ENCODE measurements at places on chromosomes 3 and 15.
A peak's percentile ranks its signal among the peaks of the same experiment; 100 is the strongest.

GRCh38 chr3:129650256-129650872, 43.9 kb upstream of the PLXND1 start:
- DNase-seq: peak; percentile 34

DNA sequence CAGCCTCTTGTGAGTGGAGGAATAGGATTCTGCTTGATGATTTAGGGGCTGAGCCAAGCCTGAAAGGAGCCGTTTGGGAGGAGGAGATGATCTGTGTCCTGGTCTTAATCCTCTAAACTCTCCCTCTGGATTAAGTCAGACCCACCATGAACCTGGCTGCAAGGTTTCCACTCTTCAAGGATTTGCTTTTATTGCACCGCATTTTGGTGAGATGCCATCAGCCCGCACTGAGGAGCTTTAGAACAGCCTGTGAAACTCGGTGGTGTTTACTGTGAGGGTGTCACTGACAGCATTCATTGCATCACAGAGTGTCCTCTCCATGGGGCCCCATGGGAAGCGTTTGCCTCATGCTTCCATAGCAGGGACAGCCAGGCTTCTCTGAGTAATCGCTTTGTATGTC, 59.2 kb downstream of the EPHB1 start:
- no peak for DNase-seq

DNA sequence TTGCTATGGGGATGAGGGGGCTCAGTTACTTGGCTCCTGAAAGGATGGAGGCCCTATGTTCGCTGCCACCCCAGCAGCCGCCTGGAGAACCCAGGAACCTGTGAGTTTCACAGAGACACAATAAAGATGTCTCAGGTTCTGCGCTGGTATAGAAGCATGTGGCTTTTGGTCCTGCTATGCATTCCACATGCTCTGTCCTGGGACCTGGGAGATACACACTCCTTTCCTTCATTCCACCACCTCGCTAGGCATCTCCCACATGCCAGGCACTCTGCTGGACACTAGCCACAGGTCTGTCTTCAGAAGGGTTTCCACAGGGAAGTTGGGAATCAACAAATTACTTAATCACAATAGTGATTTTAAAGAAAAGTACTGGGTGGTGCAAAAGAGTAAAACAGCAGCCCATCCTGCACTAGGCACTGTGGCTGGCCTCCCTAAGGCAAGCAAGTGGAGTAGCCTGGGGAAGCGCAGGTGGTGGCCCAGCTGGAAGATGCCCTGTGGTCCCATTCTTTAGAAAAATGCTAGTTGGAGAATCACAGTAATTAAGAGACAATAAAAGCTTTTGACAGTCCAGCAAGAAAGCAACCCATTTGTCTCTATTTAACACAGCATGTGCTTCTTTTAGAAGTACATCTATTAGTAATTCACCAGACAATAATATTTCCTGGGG, 408.9 kb upstream of the WNT5A start:
- DNase-seq: no peak

DNA sequence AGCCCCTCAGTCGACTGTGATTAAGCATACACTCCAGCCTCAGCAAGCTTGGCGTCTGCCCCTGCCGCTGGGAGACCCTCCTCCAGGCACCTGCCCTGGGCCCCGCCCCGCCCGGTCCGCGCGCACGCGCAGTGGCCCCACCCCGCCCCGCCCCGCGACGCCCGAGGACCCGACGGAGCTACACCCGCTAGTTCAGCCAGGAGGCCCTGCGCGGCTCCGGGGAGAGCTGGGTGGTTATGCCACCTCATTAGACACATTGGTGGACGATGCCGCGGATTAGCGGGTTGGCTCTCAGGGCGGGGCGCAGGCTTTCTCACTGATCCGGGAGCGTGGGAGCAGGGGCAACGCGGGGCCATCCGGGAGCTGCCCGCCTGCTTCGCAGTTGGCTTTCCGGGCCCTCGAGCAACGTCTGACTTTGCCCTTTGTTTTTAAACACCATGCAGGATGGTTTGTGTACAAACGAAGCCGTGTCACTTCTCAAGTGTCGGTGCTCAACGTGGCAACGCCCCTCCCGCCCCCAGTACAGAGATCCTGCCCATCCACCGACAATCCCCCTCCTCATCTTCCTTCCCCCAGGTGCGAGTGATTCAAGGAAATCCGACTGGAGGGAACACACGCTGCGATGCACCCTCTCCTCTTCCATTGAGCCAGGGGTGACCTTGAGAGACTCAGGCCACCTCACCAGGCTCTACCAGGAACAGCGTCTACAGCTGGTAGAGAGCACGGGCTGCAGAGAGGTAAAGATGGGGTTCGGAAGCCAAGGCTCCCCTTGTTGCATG, 109.3 kb downstream of the SHQ1 start:
- peak; percentile 55 for DNase-seq

DNA sequence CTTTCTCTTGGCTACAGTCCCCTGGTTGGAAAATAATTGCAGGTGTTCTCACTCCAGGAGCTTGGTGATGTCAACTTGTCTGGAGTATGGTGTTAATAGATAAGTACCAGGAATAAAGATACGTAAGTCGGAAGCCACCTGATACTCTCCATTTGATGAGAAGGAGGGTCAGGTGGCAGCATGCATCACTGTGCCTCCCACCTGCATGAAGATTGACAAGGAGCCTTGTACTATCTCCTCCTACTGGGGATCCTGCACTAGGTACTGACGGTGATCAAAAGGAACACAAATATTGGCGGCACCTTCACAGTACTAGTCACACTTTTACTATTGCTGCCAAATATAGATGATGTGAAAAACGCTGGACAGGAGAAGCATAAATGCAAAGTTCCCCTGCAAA, 32.6 kb upstream of the GABRB3 start:
- no peak for DNase-seq

- DNase-seq: no peak
Measured at GRCh38 chr3:127165694-127166485, 27.0 kb upstream of the PRR23E start.

GRCh38 chr3:191260431-191261303, 61.6 kb downstream of the OSTN start:
- no peak for DNase-seq

GRCh38 chr3:31369637-31370379, 162.9 kb upstream of the STT3B start:
- no peak for DNase-seq

- DNase-seq: no peak
Measured at GRCh38 chr3:182668974-182669373, 124.3 kb upstream of the ATP11B start.

DNA sequence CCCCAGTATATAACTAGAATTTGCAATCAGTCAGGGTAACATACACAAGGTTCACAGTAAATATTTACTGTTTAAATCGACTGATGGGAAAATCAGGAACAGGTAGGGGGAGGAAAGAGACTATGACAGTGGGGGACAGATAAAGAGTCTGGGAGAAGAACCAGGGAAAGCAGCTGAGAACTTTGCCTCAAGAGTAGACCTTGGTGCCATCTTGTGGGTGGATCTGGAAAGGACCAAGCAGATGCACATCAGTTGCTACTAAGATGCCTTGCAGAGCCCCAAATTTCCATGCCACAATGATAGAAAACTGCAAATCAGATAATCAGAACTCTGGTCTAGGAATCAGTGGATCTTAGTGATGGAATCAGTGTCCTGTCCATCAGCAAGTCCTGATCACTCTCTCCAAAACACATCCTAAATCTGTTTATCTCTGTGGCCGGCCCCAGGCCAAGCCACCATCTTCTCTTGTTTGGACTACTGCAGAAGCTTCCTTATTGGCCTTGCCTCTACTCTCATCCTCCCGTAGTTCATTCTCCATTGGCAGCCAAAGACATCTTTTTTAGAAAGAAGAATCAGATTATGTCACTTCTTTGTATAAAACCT, 62.7 kb downstream of the PDE8A start:
- DNase-seq: no peak

DNA sequence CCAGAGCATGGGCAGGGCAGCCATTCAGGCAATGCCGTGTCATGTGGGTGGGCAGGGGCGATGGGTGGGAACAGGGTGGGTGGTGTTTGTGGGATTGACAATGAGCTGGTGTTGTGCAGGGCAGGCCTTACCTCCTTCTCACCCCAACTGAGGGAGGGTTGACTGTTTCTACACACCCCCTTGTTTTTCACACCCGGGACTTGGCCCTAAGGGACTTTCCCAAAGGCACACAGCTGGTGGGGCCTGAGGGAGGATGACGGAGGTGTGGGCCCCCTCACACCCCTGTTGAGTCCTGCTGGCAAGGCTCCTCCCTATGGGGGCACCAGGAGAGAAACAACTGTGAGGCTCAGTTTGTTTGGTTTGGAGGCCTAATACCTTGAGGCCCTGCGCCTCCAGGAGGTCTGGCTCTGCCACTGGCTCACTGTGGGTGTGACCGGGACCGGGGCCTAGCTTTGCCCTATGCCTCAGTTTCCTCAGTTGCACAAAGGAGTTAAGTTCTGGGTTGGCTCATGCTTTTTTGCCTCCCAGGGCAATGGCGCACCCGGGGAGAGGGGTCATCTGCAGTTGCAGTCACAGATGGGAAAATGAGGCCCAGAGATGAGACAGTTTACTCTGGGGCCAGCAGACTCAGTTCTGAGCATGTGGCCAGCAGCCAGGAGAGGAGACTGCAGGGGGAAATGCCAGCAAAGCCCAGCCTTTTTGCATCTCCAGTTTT, 5.1 kb upstream of the DNAH1 start:
- no peak for DNase-seq

DNA sequence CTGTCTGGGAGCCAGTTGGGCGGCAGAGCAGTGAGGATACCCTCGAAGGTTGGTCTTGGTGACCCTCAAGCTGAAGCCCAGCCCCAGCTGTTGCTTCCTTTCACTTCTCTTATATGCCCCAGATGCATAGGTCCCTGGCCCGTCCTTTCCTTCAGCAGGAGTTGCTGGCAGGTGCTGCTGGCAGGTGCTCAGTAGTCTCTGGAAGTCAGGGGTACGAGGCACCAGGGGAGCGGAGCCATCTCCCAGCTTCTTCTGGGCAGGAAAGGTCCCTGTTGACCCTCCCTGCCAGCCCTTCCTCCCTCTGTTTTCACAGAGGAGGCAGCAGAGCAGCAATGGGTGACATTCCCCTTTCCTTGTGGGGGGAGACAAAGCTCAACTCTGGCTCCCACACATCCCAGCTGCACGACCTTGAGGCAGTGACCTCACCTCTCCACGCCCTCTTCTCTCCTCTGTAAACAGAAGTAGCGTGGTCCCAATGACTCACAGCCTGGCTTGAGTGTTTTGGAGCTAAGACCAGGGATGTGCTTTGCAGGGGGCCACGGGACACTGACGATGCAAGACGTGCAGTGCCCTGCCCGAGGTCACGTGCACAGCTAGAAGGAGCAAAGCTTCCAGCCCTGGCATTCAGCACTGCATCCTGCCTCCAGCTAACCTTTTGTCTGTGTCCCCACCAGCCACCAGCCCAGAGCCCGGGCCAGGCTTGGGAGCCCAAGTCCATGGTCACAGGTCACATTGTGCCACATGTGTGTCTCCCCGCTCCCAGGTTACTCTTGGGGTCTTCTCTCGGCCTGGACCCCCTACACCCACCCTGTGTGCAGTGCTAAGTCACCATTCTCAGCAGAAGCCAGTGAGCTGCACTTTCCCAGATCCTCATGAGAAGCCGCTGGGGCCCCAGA, 49.7 kb downstream of the SLC6A6 start:
- DNase-seq: no peak

DNA sequence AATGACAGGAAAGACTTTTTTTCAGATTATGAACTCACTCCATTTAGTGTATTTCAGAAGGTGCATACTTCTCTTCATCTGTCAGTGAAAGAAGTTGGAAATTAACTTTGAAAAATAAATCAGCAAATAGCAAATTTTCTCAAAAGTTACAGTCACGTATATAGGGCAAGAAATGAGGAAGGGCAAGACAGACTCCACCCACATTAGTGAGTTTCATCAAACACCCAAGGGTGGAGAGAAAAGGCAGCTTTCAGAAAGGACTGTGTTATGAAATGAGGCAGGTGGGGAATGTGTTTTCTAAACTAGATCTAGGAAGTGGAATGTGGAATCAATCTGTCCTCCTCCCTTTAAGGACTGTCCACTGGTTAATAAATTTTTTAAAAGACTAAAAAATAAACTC, 2.9 kb downstream of the SLC22A13 start:
- DNase-seq: no peak

DNA sequence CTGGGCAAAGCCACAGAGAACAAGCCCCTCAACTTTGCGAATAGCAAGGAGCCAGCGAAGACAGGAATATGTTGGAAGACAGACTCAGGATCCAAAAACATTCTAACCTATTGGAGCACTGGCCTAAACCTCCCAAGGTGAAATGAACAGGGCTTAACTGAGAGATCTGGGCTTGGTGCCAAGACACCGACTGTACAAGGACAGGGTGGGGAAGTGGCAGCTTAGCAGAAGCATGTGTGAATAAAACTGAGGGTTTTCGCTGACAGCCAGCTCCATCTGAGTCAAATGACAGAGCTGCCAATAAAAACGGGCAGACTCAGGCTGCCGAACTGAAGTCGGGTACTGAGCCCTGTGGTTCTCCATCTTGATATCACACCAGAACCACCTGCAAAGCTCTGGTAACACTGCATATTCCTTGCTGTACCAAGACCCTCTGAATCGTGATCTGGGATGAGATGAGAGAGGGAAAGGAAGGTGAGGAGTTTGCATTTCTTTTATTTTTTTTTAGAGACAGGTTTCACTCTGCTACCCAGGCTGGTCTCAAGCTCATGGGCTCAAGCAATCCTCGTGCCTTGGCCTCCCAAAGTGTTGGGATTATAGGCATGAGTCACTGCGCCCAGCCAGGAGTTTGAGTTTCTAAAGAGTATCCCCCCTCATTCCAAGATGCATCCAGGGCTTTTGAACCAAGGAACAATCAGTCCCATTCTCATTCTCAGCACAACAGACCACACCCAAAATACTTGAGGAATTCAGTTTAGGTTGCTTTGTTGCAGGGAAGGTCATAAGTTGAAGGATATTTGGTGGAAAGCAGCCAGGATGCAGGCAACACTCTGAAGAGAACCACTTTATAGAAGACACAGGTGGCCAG, 6.0 kb upstream of the PLCB2 start:
- no peak for DNase-seq

- no peak for DNase-seq
Measured at GRCh38 chr3:155112661-155113389, 32.7 kb downstream of the MME start.
